Kidney glomerular epithelial cell (primary cell): ENCODE measurements at places on chromosomes 4 and X.

DNA sequence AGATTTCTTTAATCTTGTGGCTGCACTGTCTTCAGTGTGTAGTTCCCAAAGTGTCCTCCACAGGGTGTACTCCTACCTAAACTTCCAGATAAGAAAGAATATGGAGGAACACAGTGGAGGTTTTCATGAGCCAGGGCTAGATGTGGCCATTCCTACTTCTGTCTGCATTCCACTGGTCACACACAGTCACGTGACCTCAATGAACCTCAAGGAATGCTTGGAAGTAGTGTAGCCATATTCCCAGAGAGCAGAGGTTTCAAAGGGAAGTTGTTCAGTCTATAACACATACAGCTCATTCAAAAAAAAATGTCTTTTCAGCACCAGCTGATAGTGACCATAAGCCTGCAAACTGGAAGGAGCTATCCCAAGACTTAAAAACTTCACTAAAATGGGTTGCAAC is 53.6 kb downstream of the ASB9 start:
- DNase-seq = no peak

DNA sequence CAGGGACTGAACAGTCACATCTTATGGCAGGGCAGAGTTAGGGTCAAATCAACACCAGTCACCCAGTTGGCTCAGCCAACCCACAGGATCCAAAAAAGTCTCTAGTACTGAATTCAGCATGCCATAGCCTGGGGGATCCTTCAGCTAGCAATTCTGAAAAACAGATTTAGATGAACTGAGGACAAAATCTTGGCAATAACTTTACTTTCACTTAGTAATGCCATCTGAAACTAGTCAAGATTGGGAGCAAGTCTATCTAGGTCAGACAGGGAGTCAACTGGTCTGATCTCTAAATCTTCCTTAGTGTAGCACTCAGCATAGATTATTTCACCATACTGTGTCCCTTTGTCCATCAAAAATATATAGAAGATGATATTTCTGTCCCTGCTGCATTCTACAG is 76.0 kb downstream of the HHIP start:
- DNase-seq = no peak

GRCh38 chr4:151522866-151523519 is 114.0 kb downstream of the FHIP1A start:
- no peak for DNase-seq

DNA sequence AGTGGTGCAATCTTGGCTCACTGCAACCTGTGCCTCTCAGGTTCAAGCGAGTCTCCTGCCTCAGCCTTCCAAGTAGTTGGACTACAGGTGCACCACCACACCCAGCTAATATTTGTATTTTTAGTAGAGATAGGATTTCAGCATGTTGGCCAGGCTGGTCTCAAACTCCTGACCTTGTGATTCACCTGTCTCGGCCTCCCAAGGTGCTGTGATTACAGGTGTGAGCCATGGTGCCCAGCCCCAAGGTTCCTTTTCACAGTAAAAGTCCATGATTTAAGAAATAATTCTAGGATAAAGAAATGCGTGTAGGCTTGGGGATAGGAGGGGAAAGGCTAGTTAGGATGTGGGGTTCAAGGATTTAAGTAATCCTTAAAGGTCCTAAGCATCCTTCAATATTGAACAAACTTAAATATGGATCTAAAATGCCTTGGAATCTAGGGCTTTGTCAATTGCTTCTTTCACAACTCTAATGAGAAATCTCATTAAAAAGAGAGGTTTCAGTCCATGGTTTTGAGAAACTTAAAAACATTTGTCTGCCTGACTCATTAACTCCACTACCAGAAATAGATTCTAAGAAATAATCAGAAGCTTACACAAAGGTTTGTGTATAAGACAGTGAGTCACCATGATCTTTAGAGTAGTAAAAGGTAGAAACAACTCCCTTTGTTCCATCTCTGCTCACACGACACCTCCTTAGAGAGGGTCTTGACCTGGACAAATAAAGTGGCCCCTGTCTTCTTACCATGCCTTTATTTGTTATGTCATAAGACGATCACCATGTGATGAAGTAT is 203.2 kb downstream of the PTTG2 start:
- peak; percentile 83 for DNase-seq

DNA sequence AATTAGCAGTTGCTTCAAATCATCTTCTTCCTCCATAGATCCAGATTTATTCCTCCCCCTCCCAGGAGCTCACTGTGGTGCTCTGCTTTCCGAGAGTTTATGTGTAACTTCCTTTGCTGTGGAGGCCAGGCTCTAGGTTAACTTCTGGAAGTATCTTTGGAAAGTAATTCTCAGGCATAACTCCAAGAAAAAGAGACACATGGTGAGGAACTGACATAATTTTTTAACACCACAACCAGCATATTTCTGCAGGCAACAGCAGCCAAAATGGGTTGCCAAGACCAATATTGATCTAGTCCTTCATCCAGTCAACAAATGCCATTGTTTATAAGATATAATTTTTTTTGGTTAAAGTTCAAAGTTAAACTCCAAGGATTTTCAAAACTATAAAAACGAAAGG is 114.5 kb upstream of the RBPJ start:
- DNase-seq = no peak

- DNase-seq = no peak
Observed at GRCh38 chr4:78247536-78248285, 190.6 kb downstream of the FRAS1 start.

DNA sequence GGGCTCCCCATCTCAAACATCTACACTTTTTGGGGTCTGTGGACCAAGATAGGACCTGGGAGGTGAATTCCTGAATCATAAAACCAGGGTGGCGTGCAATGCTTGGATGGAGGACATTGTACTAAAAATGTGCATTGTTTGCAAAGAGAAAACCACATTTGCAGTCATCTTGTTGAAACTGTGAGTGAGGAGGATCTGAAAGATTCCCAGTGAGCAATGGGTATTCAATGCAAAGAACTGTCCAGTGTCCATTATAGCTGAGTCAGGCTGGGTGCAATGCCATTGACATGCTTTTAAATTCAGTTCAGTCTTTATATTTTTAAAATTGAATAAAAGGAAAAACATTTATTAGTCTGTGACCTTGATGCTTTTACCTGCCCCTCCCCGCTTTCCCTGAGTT is 215.7 kb downstream of the STK32B start:
- DNase-seq = no peak

- no peak for DNase-seq
Observed at GRCh38 chr4:101283434-101283833, 63.9 kb downstream of the PPP3CA start.

GRCh38 chr4:139767168-139767567 is 101.5 kb downstream of the MGST2 start:
- peak; percentile 87 for DNase-seq

- no peak for DNase-seq
Observed at GRCh38 chr4:116066711-116067245, 953.4 kb upstream of the NDST4 start.

GRCh38 chr4:143294710-143295275 is 41.9 kb upstream of the GAB1 start:
- DNase-seq = no peak

GRCh38 chrX:72641611-72642010 is 69.0 kb upstream of the HDAC8 start:
- DNase-seq = no peak

DNA sequence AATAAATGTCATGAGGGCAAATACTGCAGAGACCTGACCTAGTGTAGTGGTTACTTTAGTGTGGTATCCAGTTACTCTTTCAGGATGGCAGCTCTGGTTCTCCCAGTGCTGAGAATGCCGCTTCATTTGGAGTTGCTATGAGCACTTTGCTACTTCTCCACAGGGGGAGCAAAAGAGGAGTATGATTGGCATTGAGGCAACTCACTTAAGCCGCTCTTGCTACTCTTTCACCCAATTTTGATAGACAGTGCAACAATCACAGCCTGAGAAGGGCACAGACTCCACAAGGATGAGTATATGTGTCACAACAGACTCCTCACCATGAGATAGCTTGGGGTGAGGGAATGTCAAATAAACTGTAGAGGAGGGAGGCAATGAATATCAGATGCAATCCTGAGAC is 81.2 kb downstream of the NPY1R start:
- no peak for DNase-seq

- no peak for DNase-seq
Observed at GRCh38 chr4:5626913-5627312, 81.4 kb downstream of the EVC2 start.

DNA sequence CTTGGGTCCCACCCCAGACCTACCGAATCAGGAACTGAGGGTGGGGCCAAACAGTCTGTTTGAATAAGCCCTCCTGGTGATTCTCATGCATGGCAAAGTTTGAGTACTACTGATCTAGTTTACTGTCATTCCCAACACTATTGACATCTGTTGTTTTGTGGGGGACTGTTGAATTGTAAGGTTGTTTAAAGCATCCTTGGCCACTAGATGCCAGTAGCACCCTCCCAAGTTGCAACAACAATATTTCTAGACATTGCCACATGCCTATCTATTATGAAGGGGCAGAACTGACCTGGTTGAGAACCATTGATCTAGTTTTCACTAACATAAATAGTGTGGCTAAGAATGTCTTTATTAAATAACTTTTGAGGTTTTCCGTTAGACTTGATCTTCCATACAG is 15.1 kb downstream of the TAF9B start:
- no peak for DNase-seq

- DNase-seq = no peak
Observed at GRCh38 chr4:72019688-72020087, 12.1 kb upstream of the NPFFR2 start.

GRCh38 chr4:147846318-147847155 is 114.6 kb downstream of the ARHGAP10 start:
- no peak for DNase-seq

DNA sequence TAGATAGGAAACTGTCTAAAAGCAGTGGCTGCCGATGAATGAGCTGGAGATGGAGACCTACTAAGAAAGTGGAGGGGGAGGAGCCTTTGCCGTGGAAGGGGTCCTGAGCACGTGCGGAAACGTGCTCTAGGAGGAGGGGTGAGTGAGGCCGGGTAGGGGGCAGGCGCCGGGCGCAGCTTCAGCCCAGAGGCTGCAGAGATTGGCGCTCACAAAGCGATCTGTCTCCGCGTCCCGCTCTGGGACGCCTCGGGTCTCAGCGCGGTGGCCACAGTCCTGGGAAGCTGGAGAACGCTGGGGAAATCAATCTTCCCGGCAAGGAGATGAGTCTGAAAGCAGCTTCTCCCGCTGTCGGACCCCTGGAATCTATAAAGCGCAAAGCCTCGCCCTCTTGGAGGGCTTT is 444 bp upstream of the ARHGAP6 start:
- DNase-seq = no peak

GRCh38 chrX:63282077-63282476 is 69.1 kb downstream of the SPIN4 start:
- no peak for DNase-seq

DNA sequence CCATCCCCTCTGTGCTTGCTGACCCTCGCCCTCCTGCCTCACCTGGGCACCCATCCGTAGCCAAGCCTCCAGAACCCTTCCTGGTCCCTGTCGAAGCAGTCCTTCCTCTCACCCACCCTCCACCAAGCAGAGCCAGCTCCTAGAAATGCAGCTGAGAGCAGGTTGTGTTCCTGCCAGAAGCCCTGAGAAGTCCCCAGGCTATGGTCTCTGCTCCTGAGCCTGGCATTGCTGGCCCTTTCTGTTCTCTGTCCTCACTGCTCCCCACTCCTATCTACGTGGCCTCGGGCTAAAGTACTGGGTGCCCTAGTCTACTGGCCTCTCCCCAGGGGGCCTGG is 2.1 kb upstream of the CPZ start:
- no peak for DNase-seq

- DNase-seq = no peak
Observed at GRCh38 chr4:1459722-1460511, 53.7 kb upstream of the NKX1-1 start.

GRCh38 chrX:48540028-48540375 is 488 bp downstream of the TBC1D25 start:
- DNase-seq = no peak

DNA sequence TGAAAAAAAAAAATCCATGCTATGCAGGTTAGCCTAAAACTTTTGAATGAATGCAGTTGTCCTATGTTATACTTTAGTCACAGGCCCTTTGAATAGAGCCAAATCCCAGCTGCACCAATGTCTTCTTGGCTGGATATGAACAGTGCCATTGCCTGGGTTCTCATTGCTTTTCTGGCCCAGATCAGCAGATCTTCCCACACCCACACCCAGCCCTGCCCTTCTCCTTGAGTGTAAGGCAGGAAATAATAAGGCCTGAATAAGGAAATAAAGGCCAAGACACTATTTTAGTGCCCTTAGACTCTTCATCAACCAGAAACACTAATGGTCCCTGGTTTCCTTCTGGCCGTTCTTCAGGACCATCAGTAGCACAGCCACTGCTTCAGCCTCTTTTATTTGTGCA is 66.6 kb downstream of the USP38 start:
- no peak for DNase-seq

GRCh38 chrX:22351966-22352365 is 79.3 kb downstream of the CBLL2 start:
- no peak for DNase-seq

- DNase-seq = no peak
Observed at GRCh38 chr4:26194764-26195163, 126.0 kb upstream of the RBPJ start.

DNA sequence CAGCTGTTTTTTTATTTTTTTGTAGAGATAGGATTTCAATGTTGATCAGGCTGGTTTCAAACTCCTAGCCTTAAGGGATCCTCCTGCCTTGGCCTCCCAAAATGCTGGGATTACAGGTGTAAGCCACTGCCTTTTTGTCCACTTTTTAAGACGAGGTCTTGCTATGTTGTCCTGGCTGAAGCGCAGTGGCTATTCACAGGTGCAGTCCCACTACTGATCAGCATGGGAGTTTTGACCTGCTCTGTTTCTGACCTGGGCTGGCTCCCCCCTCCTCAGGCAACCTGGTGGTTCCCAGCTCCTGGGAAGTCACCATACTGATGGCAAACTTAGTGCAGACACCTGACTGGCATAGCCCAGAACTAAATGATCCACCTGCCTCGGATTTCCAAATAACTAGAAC is 2.3 kb upstream of the NSD2 start:
- no peak for DNase-seq

- no peak for DNase-seq
Observed at GRCh38 chrX:98523026-98523425, 1639.3 kb downstream of the RPA4 start.
